Kidney epithelial cell (primary cell): ENCODE measurements at places on chromosomes 3 and 15. TPM values are rescaled to one million over a fixed set of nuclear protein-coding genes. Genes with fewer than 3 reads are reported as not detected.

- DNase-seq, result no peak
These were observed 50.6 kb upstream of the SLC7A14 start for GRCh38 chr3:170636400-170636973.

GRCh38 chr15:77292969-77293558 is 126.8 kb downstream of the PEAK1 start:
- no peak for DNase-seq

HOMER2 gene
- total RNA-seq, result 56.4 and 59.6 TPM in 2 replicates

DNA sequence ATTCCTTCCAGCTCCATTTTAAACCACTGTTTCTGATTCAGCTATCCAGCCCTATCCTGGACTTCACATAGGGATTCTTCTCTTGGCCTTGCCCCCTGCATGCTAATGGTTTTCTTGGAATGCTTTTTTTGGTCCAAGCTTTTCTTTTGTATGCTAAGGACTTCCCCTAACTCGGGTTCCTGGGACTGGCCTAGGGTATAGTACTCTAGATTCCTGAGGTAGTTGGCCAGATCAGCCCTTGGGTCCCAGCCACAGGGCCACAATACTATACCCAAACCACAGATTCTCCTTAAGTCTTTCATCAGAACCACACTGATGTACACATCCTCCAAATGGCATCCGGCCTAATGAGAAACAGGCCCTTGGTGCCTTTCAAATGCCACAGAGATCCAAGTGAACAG is 2.8 kb downstream of the FYCO1 start:
- no peak for DNase-seq

- DNase-seq, result no peak
These were observed 17.3 kb upstream of the C3orf62 start for GRCh38 chr3:49294343-49294742.
